ENCODE measurements at places on chromosomes 4 and X. TPM values are rescaled to one million over a fixed set of nuclear protein-coding genes. Genes with fewer than 3 reads are reported as not detected.

Gene ARHGEF9
- total RNA-seq: 26.7 TPM

Gene GLUD2
- total RNA-seq: 0.24 TPM

Gene CENPE
- 70.9 TPM for total RNA-seq

Gene CCKAR
- not detected for total RNA-seq

Gene RHOXF2
- not detected for total RNA-seq

- DNase-seq: no peak
Measured at GRCh38 chr4:12579172-12579571, 905.0 kb downstream of the RAB28 start.

GRCh38 chr4:103450693-103451092 lies 252.6 kb upstream of the CENPE start:
- DNase-seq: no peak

GRCh38 chr4:157170321-157170720 lies 50.2 kb upstream of the GRIA2 start:
- DNase-seq: no peak

GRCh38 chr4:130092187-130093015 lies 996.4 kb downstream of the C4orf33 start:
- no peak for DNase-seq

DNA sequence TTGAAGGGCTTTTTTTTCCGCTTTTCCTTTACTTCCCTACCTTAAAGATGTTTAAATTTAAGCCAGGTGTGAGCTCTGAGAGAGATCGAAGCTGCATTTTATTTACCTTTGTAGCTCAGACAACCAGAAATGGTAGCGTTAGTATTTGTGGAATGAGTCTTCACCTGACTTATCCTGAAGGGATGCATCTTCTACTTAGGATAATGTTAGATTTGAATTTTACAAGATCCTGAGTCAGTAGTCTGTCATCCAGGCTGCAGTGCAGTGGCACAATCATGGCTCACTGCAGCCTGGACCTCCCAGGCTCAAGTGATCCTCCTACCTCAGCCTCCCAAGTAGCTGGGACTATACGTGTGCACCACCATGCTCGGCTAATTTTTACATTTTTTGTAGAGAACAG lies 26.2 kb downstream of the TMSB4X start:
- no peak for DNase-seq

DNA sequence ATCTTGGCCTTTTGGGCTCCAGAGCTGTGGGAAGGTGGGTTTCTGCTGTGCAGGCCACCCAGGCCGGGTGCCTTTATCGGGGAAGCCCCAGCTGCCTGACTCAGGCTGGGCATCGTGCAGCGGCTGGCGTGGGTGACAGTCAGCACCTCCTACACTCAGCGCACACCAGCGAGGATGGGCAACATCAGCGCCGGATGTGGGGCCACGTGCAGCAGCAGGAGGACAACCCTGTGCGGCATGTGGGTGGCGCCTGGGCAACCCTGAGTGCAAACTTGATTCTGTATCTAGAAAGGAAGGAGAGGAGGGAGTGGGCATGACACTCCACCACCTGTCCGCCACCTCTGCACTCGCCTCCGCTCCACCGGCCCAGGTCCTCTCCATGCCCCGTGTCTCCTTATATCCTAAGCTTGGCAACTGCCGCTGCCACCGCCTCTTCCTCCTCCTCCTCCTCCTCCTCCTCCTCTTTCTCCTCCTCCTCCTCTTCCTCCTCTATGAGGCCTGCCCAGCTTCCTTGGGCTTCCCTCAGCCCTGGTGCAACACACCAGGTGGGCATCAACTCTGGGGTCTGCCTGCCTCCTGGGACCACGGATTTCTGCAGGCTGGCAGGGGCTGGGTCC lies 107.4 kb upstream of the AFAP1 start:
- no peak for DNase-seq
